ENCODE measurements at places on chromosomes 1 and 21. TPM values are rescaled to one million over a fixed set of nuclear protein-coding genes. Genes with fewer than 3 reads are reported as not detected.

The NADK gene
- polyA plus RNA-seq, result 59.8 TPM

The PRKCZ gene
- 68.6 TPM for polyA plus RNA-seq

The BCL10 gene
- 27.0 TPM for polyA plus RNA-seq

The GOLT1A gene
- polyA plus RNA-seq, result 113 TPM

The GSTM2 gene
- polyA plus RNA-seq, result 197 TPM

- H3K27ac ChIP-seq, result no peak overlapping the region
- no peak for DNase-seq
- H3K4me1 ChIP-seq, result no peaks in the 10 kb centered on the region
- H3K27me3 ChIP-seq, result no peaks in the 10 kb centered on the region
Measured at GRCh38 chr21:26405071-26405470, 168.0 kb downstream of the CYYR1 start.

GRCh38 chr1:54120698-54121481, 31.9 kb downstream of the CDCP2 start:
- DNase-seq, result no peak
- H3K36me3 ChIP-seq, result no peaks in the 10 kb centered on the region
- peak overlapping the region; percentile 29 for H3K4me3 ChIP-seq
- H3K27me3 ChIP-seq, result peaks cover 2% of the 10 kb centered on the region
- peaks cover 20% of the 10 kb centered on the region for H3K4me1 ChIP-seq
- no peak overlapping the region for H3K27ac ChIP-seq

DNA sequence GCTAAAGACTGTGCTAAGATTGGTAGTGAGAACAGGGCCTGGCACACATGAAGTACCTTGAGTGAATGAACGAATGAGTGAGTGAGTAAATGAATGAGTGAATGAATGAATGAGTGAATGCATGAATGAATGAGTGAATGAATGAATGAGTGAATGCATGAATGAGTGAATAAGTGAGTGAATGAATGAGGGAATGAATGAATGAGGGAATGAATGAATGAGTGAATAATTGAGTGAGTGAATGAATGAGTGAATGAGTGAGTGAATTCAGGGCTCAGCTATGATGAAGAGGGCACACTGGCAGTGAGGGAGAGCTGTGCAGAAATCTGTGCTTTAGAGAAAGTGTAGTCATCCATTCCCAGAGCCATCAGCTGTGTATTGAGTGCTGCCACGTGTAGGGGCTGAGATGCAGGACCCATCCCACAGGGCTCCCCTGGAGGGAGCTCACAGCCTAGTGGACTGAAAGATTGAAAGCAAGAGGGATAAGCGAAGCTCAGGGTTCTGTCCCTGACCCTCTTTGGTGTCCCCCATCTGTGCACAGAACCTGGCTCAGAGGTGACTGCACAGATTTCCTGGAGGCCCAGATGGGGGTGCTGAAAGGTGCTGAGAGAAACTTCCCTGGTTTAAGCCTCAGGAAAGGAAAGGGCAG, 217.9 kb upstream of the VAMP3 start:
- no peak overlapping the region for H3K27ac ChIP-seq
- H3K4me3 ChIP-seq, result no peak overlapping the region
- H3K36me3 ChIP-seq, result no peaks in the 10 kb centered on the region
- H3K27me3 ChIP-seq, result no peaks in the 10 kb centered on the region
- peaks cover 16% of the 10 kb centered on the region for H3K4me1 ChIP-seq
- DNase-seq, result no peak

DNA sequence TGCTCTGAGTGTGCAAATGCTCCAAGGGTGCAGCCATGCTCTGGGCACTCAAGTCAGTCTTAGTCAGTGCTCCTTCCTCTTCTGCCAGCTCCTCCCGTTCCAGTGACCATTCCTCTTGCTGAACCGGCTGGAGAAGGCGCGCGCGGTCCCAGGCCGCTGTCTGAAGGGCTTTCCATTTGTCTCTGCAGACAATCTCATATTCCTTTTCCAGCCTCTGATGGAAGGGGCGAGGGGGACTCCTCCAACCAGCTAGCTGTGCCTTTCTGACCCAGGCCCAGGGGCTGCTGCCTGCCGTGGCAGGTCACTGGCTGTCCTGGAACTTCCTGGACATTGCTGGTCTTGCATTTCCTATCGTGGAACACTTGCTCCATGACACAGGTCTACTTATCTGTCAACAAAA, 67.5 kb downstream of the RIPK4 start:
- no peaks in the 10 kb centered on the region for H3K36me3 ChIP-seq
- no peak overlapping the region for H3K27ac ChIP-seq
- no peak for DNase-seq
- H3K4me3 ChIP-seq, result no peak overlapping the region
- no peaks in the 10 kb centered on the region for H3K27me3 ChIP-seq

DNA sequence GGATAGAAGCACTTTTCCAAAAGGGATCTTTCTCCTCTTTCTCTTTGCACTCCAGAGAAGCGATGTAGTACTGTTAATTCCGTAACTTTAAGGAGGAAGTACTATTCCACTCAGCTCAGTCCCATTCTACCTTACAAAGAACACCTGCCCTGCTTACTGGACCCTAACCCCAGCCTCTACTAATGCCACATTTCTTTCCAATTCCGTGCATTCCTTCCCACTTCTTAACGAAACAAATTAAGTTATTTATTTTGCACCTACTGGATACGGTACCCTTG, 511 bp downstream of the NDC1 start:
- no peaks in the 10 kb centered on the region for H3K4me1 ChIP-seq
- no peak for DNase-seq
- no peaks in the 10 kb centered on the region for H3K27me3 ChIP-seq
- no peaks in the 10 kb centered on the region for H3K36me3 ChIP-seq

DNA sequence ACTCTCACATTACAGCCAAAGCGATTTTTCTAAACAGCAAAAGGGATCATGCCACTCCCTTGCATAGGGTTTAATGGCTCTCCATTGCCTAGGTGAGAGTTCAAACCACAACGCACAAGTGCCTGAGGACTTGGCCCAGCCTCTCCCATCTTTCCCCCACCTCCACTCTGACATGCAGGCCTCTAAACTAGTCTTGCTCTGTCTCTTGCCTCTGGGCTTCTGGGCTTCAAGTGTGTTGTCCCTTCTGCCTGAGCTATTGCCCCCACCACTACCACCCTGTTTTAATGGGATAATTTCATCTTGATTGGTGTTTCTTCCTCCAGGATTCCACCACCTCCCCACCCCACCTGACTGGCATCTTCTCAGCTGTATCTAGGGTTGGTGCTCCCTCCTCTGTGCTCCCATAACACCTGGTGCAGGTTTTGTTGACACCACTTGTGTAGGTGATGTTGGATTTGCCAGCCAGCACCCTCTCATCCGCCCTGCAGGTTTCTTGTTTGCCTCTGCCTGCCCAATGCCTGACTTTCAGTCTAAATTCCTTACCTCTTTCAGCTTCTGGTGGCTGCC, 2.7 kb upstream of the ZBTB21 start:
- peaks cover under 1% of the 10 kb centered on the region for H3K36me3 ChIP-seq
- no peak overlapping the region for H3K4me3 ChIP-seq
- no peak for DNase-seq
- H3K4me1 ChIP-seq, result peaks cover 3% of the 10 kb centered on the region
- H3K27ac ChIP-seq, result no peak overlapping the region
- no peaks in the 10 kb centered on the region for H3K27me3 ChIP-seq

GRCh38 chr1:2564815-2565374, 8.7 kb downstream of the TNFRSF14 start:
- peaks cover 63% of the 10 kb centered on the region for H3K4me1 ChIP-seq
- peak overlapping the region; percentile 75 for H3K27ac ChIP-seq
- H3K36me3 ChIP-seq, result peaks cover 42% of the 10 kb centered on the region
- peak; percentile 85 for DNase-seq
- no peak overlapping the region for H3K4me3 ChIP-seq
- H3K27me3 ChIP-seq, result no peaks in the 10 kb centered on the region

All from large intestine (tissue), 12 donors.